ENCODE measurements at places on chromosomes 16 and 17. TPM values are rescaled to one million over a fixed set of nuclear protein-coding genes. Genes with fewer than 3 reads are reported as not detected.
A peak's percentile ranks its signal among the peaks of the same experiment; 100 is the strongest.

Gene MMP25
- 0.55 TPM for total RNA-seq

- H3K36me3 ChIP-seq = no peaks in the 10 kb centered on the region
- H3K4me1 ChIP-seq = peaks cover 8% of the 10 kb centered on the region
- H3K4me3 ChIP-seq = no peak overlapping the region
- H3K27me3 ChIP-seq = no peaks in the 10 kb centered on the region
These were observed 5.7 kb upstream of the SPNS2 start for GRCh38 chr17:4492721-4493561.

Gene CAMTA2
- total RNA-seq = 124 TPM

- H3K27me3 ChIP-seq = peaks cover 2% of the 10 kb centered on the region
- no peak for DNase-seq
- peaks cover 3% of the 10 kb centered on the region for H3K36me3 ChIP-seq
- no peaks in the 10 kb centered on the region for H3K4me1 ChIP-seq
- H3K4me3 ChIP-seq = no peak overlapping the region
These were observed 90.3 kb downstream of the EMP2 start for GRCh38 chr16:10490141-10490540.

GRCh38 chr16:13289515-13289914 is 388.1 kb downstream of the SHISA9 start:
- no peak overlapping the region for H3K27ac ChIP-seq
- peaks cover 13% of the 10 kb centered on the region for H3K27me3 ChIP-seq
- DNase-seq = no peak
- no peaks in the 10 kb centered on the region for H3K36me3 ChIP-seq

- H3K4me1 ChIP-seq = peaks cover 43% of the 10 kb centered on the region
- no peaks in the 10 kb centered on the region for H3K36me3 ChIP-seq
- no peak for DNase-seq
- no peak overlapping the region for H3K4me3 ChIP-seq
- H3K27me3 ChIP-seq = no peaks in the 10 kb centered on the region
These were observed 63.9 kb downstream of the TNRC6C start for GRCh38 chr17:78022425-78022824.

GRCh38 chr16:51175081-51175480 is 24.0 kb upstream of the SALL1 start:
- no peaks in the 10 kb centered on the region for H3K36me3 ChIP-seq
- H3K4me1 ChIP-seq = no peaks in the 10 kb centered on the region
- H3K27ac ChIP-seq = no peak overlapping the region
- DNase-seq = no peak

DNA sequence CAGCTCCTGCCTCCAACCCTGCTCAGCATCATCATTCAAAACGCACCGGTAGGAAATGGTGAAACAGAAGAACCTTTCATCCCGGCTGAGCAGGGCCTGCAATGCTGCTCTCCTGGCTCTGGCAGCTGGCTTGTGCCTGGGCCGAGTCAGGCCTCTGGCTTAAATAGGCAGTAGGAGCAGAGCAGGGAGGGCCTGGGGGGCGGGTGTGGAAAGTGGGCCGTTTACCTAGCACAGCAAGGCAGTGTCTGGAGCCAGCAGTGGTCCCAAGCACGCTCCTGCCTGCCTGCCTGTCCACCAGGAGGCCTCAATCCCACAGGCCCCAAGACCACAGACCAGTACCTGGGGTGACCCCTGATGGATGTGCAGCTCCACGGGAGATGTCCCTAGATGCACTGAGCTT is 59.3 kb downstream of the SMPD3 start:
- H3K27me3 ChIP-seq = no peaks in the 10 kb centered on the region
- no peak for DNase-seq
- H3K4me3 ChIP-seq = no peak overlapping the region
- H3K36me3 ChIP-seq = no peaks in the 10 kb centered on the region
- H3K4me1 ChIP-seq = no peaks in the 10 kb centered on the region

- peak overlapping the region; percentile 70 for H3K4me3 ChIP-seq
- no peaks in the 10 kb centered on the region for H3K36me3 ChIP-seq
- peak overlapping the region; percentile 35 for H3K27ac ChIP-seq
These were observed 7.2 kb downstream of the GRIN2C start for GRCh38 chr17:74852237-74853047.

DNA sequence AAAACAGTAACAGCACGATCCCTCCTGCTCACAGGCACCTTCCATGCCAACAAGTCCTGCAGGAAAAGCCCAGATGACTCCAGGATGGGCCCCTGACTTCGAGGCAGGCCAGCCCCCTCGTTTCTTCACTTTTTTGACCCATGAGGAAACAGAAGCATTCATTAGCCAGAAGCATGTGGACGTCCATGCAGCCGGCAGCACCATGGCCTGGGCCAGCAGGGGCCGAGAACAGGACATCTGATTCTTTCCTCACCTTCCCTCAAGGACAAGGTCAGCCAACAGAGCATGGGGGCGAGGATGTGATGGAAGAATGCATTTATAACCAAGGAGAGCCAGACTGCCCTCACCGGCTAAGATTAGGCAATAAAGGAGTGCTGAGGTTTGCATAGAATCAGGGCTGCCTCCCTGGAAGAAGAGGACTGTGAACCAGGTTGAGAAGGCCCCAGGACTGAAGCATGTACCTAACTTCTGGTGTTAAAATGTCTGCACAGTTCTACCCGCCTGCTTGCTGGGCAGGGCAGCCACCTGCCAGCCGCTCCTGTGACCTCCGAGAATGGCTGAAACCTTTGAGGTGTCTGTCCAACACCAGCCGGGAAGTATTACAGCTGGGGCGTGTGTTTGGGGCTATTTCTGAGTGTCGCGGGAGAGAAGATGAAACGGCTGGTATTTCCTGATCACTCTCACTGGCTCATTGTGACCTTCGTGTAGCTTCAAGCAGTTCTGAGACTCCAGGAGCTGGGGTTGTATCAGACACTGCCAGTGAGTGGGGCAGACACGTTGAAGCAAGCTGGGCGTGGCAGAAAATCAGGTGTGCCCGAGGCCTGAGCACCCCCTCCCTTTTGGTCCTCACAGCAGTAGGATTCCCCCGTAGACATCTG is 94.0 kb upstream of the TNRC6C start:
- no peaks in the 10 kb centered on the region for H3K36me3 ChIP-seq
- no peaks in the 10 kb centered on the region for H3K27me3 ChIP-seq
- no peak overlapping the region for H3K4me3 ChIP-seq
- peaks cover 6% of the 10 kb centered on the region for H3K4me1 ChIP-seq
- no peak overlapping the region for H3K27ac ChIP-seq

GRCh38 chr17:60525685-60526514 is at the start of gene APPBP2:
Gene APPBP2 (minus strand): TSS chr17:60526242. CDS start chr17:60525931, 311 bp downstream.
- no peaks in the 10 kb centered on the region for H3K27me3 ChIP-seq
- peaks cover 3% of the 10 kb centered on the region for H3K36me3 ChIP-seq
- peak within 1 kb of the TSS; percentile 96 for H3K4me3 ChIP-seq
- peaks cover 30% of the 10 kb centered on the region for H3K4me1 ChIP-seq
- peak within 1 kb of the TSS; percentile 97 for H3K27ac ChIP-seq

- no peaks in the 10 kb centered on the region for H3K4me1 ChIP-seq
- no peak overlapping the region for H3K4me3 ChIP-seq
- no peaks in the 10 kb centered on the region for H3K36me3 ChIP-seq
- peaks cover 28% of the 10 kb centered on the region for H3K27me3 ChIP-seq
- DNase-seq = no peak
These were observed 69.9 kb upstream of the NUDT7 start for GRCh38 chr16:77652399-77652798.

Gene SLC38A8
- not detected for total RNA-seq

- peaks cover 53% of the 10 kb centered on the region for H3K4me1 ChIP-seq
These were observed 610 bp downstream of the PIK3R5 start for GRCh38 chr17:8964801-8965393.

DNA sequence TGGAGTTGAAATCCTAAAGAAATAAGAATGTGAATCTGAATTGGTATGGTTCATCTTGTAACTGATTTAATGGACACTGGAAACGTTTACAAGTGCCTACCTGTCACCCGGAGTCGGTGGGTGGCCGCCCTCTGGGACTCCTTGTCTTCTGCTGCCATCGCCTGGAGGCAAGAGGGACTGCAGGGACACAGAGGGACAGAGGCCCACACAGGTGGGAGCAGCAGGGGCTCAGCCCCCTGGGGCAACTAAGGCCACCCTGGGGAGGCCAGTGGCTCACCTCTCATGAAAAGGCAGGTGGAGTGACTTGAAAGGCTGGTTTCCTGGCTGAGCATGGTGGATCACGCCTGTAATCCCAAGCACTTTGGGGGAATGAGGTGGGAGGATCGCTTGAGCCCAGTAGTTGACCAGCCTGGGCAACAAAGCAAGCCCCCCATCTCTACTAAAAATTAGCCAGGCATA is 23.2 kb downstream of the TMEM92 start:
- H3K27me3 ChIP-seq = peaks cover 3% of the 10 kb centered on the region
- no peak overlapping the region for H3K4me3 ChIP-seq
- H3K4me1 ChIP-seq = no peaks in the 10 kb centered on the region

- H3K36me3 ChIP-seq = peaks cover 3% of the 10 kb centered on the region
- no peak overlapping the region for H3K27ac ChIP-seq
- H3K4me1 ChIP-seq = peaks cover 10% of the 10 kb centered on the region
- H3K27me3 ChIP-seq = no peaks in the 10 kb centered on the region
These were observed 10.2 kb downstream of the SOCS7 start for GRCh38 chr17:38361694-38362465.

GRCh38 chr17:39640591-39641031 is 3.7 kb downstream of the STARD3 start:
- no peak overlapping the region for H3K27ac ChIP-seq
- DNase-seq = no peak
- no peaks in the 10 kb centered on the region for H3K36me3 ChIP-seq
- no peaks in the 10 kb centered on the region for H3K27me3 ChIP-seq
- H3K4me3 ChIP-seq = no peak overlapping the region
- H3K4me1 ChIP-seq = peaks cover 71% of the 10 kb centered on the region

GRCh38 chr16:57616241-57616640 is 12.2 kb upstream of the ADGRG1 start:
- no peaks in the 10 kb centered on the region for H3K36me3 ChIP-seq
- H3K27ac ChIP-seq = no peak overlapping the region
- no peak for DNase-seq
- no peaks in the 10 kb centered on the region for H3K27me3 ChIP-seq

Gene RAC3
- total RNA-seq = 10.6 TPM

GRCh38 chr16:75621170-75621477 is 2.0 kb downstream of the ADAT1 start:
- peaks cover 47% of the 10 kb centered on the region for H3K4me1 ChIP-seq
- H3K4me3 ChIP-seq = peak overlapping the region; percentile 93
- H3K36me3 ChIP-seq = peaks cover 48% of the 10 kb centered on the region
- DNase-seq = no peak
- peak overlapping the region; percentile 95 for H3K27ac ChIP-seq

Gene C1QTNF8
- total RNA-seq = not detected

- H3K4me3 ChIP-seq = no peak overlapping the region
- H3K36me3 ChIP-seq = no peaks in the 10 kb centered on the region
- H3K27me3 ChIP-seq = peaks cover 9% of the 10 kb centered on the region
- H3K27ac ChIP-seq = no peak overlapping the region
- DNase-seq = no peak
These were observed 30.0 kb downstream of the MAPT start for GRCh38 chr17:45924332-45924820.

DNA sequence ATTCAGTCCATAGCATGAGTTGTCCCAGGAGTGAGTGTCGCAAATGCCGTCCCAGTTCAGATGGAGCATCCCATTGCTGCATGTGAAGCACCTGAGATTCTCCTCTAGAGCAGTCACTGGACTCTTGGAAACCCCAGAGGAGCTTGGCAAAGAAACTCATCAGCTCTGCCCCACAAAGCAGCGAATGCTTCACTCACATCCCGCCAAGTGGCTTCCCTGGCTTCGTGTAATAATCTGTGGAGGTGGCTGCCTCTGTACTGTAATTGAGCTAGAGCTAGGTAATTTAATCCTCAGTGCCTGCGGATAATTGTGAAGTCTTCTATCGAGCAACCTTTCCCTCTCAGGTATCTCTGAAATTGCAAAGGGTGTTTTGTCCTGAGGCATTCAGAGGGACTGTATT is 107.1 kb downstream of the SNX29 start:
- peak; percentile 2 for DNase-seq
- H3K27me3 ChIP-seq = no peaks in the 10 kb centered on the region
- peaks cover 48% of the 10 kb centered on the region for H3K4me1 ChIP-seq
- no peak overlapping the region for H3K4me3 ChIP-seq
- peak overlapping the region; percentile 51 for H3K27ac ChIP-seq

DNA sequence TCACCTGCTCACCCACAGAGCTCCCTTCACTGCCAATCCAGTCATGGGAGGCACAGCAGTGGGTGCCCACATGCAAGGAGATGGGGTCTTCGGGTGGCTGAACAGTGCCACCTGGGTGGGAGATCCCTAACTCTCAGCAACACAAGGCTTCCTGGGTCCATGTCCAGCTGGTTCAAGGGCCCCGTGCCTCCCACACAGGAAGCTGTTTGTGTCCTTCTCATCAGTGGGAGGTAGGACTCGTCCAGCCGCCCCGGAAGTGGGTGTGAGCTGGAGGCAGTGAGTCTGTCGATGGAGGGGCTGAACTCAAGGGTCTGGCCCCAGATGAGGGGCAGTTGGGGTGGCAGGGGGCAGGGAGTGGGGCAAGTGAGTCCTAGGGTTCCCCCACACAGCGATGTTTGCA is 1.6 kb downstream of the FBXL16 start:
- H3K27ac ChIP-seq = no peak overlapping the region
- peaks cover 39% of the 10 kb centered on the region for H3K27me3 ChIP-seq
- no peak for DNase-seq
- H3K4me1 ChIP-seq = no peaks in the 10 kb centered on the region
- H3K36me3 ChIP-seq = no peaks in the 10 kb centered on the region

Gene KIF19
- total RNA-seq = 0.11 TPM

Gene GRAP
- 10.7 TPM for total RNA-seq

- peak overlapping the region; percentile 93 for H3K4me3 ChIP-seq
- H3K27me3 ChIP-seq = no peaks in the 10 kb centered on the region
- H3K36me3 ChIP-seq = peaks cover 16% of the 10 kb centered on the region
- peaks cover 53% of the 10 kb centered on the region for H3K4me1 ChIP-seq
These were observed 4.4 kb downstream of the KDM6B start for GRCh38 chr17:7838090-7839075.

Gene KRTAP4-6
- not detected for total RNA-seq

GRCh38 chr16:3106205-3106928 is 6.0 kb upstream of the ZNF205 start:
- peaks cover 31% of the 10 kb centered on the region for H3K4me1 ChIP-seq
- H3K27me3 ChIP-seq = no peaks in the 10 kb centered on the region
- H3K36me3 ChIP-seq = no peaks in the 10 kb centered on the region
- DNase-seq = peak; percentile 96
- peak overlapping the region; percentile 94 for H3K27ac ChIP-seq

GRCh38 chr16:72277749-72278148 is 105.8 kb upstream of the PMFBP1 start:
- H3K4me1 ChIP-seq = no peaks in the 10 kb centered on the region
- no peak for DNase-seq
- H3K36me3 ChIP-seq = no peaks in the 10 kb centered on the region
- no peak overlapping the region for H3K27ac ChIP-seq
- no peaks in the 10 kb centered on the region for H3K27me3 ChIP-seq
- H3K4me3 ChIP-seq = no peak overlapping the region
